Mesothelial cell of epicardium (in vitro differentiated cells): ENCODE measurements at places on chromosomes 6 and 20. TPM values are rescaled to one million over a fixed set of nuclear protein-coding genes. Genes with fewer than 3 reads are reported as not detected.

Gene DPM1
- 34.5 to 36.5 TPM (median 36.0 TPM) in 3 replicates for total RNA-seq

DNA sequence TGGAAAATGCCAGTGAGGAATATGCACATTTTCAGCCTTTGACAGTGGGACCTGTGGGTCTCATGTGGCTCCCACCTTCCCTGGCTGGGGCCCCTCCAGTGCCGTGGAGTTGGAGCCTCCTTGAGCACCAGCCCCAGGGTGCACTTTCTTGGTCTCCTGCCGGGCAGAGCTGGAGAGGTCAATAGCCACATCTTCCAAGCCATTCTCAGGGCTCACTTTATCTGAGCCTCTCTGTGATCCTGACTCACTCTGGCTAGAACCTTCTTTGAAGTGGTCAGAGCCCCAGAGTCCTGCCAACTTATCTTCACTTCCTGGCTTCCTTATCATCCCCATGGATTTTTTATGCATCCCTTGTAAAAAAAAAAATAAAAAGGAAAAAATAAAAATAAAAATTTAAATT is 5.7 kb downstream of the VSX1 start:
- no peak for DNase-seq

DNA sequence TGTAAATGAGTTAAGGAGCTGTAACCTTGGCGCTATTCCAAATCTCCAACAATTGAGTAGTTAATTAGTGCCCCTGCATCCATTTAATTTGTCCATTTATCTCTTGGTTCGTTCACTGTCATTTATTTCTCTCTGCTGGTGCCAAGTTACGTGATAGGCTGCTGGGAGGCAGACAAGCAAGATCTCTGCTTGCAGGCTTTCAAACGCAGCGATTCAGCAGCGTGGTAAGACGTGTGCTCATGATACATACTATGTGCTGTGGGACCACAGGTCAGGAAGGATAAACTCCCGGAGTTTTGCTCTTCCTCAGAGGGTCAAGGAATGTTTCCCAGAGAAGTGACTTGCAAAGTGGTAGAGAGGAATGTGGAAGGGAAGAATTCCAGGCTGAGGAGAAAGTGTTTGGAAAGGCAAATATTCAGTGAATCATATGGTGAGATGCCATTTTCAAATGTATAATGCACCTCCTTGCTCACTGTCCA is 46.4 kb downstream of the UTRN start:
- no peak for DNase-seq

- no peak for DNase-seq
Observed at GRCh38 chr6:120274547-120274946, 925.0 kb upstream of the MAN1A1 start.

GRCh38 chr20:58179083-58179431 is 49.4 kb downstream of the ANKRD60 start:
- DNase-seq: no peak

DNA sequence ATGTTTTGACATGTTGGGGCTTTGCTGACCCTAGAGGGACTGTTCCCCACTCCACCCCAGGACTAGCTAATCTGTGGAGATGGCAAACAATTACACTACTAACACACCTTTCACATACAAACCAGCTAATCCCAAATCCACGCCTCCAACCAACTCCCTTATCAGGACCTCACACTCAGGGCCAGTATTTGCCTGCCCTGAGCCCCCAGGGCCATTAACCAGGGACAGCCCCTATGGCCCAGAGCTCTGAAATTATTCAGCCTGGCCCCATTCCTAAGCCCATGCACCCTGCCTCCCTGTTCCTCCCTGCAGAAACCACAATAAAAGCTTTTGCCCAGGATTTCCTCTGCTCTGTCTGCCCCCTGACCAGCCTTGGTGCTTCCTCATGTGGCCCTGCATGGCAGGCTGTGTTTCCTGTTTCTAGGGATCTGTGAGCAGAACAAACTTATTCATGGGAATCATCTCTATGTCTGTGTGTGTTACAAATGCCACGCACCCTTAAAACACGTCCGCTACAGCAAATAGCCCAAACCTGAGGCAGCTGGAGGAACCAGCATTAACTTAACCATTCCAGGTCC is 121.2 kb downstream of the PXDC1 start:
- DNase-seq: no peak

DNA sequence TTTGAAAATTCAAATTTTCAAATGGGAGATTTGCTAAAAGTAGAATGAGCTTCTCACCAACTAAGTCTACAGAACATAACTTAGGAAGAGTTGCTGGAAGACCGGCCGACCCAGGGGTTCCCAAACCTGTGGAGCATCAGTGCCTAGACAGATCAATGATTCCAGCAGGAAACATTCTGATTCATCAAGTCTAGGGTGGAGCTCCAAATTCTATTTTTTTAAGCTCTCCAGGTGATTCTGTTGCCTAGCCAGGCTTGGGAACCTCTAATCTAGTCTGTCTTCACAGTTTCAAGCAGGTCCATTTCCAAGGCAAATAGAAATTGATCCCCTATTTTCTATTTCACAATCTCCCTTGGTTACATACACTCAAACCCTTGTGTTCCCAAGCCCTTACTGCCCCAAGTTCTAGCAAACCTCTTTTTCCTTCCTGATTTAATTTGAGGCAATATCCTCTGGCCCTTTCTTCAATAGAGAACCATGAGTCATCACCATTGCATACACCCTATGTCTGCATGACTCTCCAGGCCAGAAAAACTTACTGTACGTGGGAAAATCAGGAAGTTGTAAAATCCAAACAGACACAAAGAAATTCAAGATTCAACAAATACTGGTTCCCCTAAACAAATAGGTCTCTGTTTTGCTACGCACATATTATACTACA is 8.9 kb downstream of the ATXN1 start:
- DNase-seq: no peak

DNA sequence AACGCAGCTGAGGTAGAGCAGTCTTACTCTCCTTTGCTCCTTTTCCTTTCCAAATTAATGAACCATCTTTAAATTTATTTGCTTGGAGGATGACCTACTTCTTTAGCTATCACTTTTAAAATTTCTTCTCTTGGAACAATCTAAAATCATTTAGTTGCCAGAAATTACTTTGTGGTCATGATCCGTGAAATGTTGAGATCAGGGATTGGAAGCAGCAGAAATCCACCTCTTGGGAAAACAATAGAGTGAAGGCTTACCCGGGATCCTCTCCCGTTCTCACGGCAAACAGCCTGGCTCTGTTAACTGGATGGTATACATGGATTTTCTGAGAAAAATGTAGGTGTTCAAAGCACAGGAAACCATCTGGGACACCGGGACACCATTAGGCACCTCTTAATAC is 7.7 kb downstream of the AKAP12 start:
- no peak for DNase-seq

Gene TOX2
- 0.64 to 0.94 TPM (median 0.70 TPM) in 3 replicates for total RNA-seq

- DNase-seq: no peak
Observed at GRCh38 chr6:13398069-13398381, 69.7 kb upstream of the TBC1D7 start.

GRCh38 chr6:42429042-42429585 is 22.6 kb downstream of the TRERF1 start:
- no peak for DNase-seq

- DNase-seq: no peak
Observed at GRCh38 chr6:15447546-15448267, 201.8 kb downstream of the JARID2 start.

GRCh38 chr6:79782792-79783580 is 151.9 kb downstream of the SH3BGRL2 start:
- DNase-seq: no peak

- DNase-seq: no peak
Observed at GRCh38 chr6:56386717-56387116, 139.3 kb upstream of the COL21A1 start.

- DNase-seq: no peak
Observed at GRCh38 chr6:157092736-157093135, 230.6 kb downstream of the TMEM242 start.

- no peak for DNase-seq
Observed at GRCh38 chr6:129586815-129587214, 123.2 kb downstream of the ARHGAP18 start.

Gene CD93
- 0.07 to 0.09 TPM (median 0.09 TPM) in 3 replicates for total RNA-seq

- no peak for DNase-seq
Observed at GRCh38 chr6:16403831-16404230, 165.4 kb downstream of the GMPR start.

DNA sequence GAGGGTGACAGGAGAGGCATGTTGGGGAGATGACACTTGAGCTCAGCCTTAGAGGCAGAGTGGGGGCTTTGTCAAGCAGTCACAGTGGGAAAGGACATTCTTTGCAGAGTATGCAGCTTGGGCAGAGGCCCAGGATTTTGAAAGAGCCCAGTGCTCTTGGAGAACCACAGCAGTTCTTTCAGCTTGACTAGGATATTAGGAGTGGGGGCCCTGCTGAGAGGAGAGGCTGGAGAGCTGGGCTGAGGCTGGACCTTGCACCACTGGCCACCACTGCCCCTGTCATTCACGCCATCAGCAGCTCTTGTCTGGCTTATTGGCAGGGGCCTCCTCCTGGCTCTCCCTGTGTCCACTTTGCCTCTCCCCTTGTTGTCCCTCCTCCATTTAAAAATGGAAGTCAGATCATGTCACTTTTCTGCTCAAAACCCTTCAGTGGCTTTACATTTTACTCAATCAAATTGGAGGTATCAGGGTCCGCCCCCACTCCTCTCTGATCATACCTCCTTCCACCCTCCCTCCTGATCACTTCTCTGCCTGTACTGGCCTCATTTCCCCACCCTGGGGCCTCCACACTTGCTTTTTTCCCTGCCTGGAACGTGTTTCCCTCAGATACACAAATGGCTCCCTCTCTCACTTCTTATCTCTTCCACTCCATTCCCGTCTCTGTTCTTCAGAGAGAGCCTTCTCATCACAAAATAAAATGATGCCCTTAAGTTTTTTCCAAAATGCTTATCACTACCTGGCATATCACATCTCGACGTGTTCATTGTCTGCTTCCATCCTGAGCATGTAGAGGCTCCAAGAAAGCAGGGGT is 10.5 kb downstream of the MANBAL start:
- no peak for DNase-seq

GRCh38 chr6:73665686-73666319 is 12.0 kb upstream of the SLC17A5 start:
- DNase-seq: no peak

DNA sequence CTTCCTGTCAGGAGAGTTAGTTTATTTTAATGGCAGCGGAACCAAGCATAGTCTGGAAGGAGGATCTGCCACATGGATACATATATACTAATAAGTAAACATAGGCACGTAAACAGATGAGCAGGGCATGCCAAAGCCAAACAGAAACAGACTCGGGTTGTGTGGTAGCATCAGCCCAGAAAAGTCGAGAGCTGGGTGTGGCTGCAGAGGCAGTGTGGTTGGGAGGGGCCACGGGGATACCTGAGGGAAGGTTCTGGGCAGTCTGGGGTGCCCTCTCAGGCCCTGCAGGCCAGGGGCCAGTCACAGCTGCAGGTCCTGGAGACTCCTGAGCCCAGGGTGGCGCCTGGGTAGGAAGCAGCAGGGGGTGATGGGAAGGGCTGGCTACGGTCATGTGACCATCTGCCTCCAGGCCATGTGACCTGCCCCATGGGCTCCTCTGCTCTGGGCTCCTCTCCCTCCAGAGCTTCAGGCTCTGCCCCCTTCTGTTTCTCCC is 42.8 kb upstream of the MRPS10 start:
- no peak for DNase-seq

Gene MTG2
- total RNA-seq: 29.4 to 31.6 TPM (median 29.5 TPM) in 3 replicates

Gene KHDC1L
- 0.56 to 0.95 TPM (median 0.58 TPM) in 3 replicates for total RNA-seq

Gene HTR1E
- total RNA-seq: 0.58 to 0.90 TPM (median 0.82 TPM) in 3 replicates

GRCh38 chr6:165842281-165842936 is 179.4 kb upstream of the PDE10A start:
- DNase-seq: no peak

- no peak for DNase-seq
Observed at GRCh38 chr6:98292810-98293209, 541.6 kb upstream of the POU3F2 start.

DNA sequence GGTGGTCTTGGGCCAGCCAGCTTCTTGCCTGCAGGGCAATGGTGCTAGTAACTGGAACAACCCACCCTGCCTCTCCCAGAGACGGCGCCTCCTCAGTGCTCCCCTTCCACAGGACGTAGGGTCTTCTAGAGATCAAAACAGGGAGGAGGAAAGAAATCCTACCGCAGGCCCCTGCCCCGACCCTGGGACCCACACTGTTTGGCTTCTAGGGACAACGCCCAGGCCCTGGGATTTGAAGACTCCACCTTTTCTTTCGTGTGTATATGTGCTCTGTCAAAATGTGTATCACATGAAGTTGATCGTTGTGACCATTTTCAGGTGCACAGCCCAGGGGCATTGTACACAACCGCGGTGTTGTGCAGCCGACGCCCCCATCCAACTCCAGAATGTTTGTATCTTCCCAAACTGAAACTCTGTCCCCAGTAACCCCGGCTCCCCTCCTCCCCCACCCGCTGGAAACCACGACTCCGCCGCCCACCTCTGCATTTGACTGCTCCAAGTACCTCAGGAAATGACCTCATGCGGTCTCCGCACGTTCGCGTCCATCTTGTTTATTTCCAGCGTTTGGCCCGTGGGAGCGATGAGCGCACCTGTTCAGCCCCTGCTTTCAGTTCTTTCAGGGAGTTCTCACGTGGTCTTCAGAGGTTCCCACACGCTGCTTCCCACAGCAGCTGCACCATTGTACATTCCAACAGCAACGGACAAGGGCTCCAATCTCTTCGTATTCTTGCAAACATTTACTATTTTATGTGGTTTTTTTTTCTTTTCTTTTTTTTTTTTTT is 3.4 kb upstream of the BHLHE23 start:
- no peak for DNase-seq

- DNase-seq: no peak
Observed at GRCh38 chr6:25601800-25602673, 50.0 kb upstream of the SCGN start.

DNA sequence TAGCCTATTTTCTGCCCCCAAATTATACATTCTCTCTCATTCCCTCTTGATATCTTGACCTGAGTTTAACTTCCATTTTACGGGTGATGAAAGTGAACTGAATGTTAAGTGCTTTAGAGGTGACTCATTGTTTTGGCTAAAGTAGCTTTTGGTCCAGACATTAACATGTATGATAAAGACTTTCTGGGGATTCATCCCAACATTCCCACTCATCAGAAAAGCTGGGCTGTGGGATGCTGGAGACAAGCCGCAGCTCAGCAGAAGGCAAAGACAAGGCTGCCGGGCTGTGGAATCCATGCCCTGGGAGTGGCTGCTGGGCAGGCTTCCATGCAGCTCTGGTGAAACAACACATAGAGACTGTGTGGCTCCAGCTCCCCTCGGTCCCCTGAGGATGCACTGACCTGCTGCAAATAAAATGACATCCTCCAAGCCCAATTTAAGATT is 89.9 kb upstream of the SYNDIG1 start:
- no peak for DNase-seq

- no peak for DNase-seq
Observed at GRCh38 chr20:22687676-22688349, 103.4 kb upstream of the FOXA2 start.

Gene C6orf58
- 0.18 to 0.51 TPM (median 0.38 TPM) in 3 replicates for total RNA-seq

DNA sequence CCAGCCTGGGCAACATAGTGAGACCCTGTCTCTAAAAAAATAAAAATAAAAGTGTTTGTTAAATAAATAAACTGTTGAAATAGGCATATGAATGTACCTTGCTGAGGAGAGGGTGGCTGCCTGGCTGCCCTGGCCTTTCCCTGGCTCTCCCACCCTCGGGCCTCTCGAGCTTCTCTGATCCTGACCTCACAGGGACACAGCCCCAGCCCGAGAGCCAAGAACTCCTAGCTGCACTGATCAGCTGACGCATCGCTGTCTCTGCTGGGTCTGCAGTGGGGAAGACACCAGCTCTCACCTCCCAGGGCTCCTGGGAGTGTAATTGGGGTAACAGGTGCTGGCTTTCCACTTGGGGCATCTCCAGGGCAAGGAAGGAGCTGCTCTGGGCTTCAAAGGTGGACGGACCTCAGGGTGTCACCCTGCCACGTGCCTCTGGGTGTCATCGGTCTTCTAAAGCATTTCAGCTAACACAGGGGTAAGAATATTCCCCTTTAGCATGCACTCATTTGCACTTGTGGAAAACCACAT is 6.9 kb downstream of the TCF15 start:
- DNase-seq: no peak

Gene SMOC2
- 4.4 to 4.9 TPM (median 4.8 TPM) in 3 replicates for total RNA-seq
